NCI-H1092 (cell line): ENCODE measurements at places on chromosomes 5 and 9.

- no peak for DNase-seq
Measured at GRCh38 chr9:135156525-135157510, 69.3 kb downstream of the OLFM1 start.

DNA sequence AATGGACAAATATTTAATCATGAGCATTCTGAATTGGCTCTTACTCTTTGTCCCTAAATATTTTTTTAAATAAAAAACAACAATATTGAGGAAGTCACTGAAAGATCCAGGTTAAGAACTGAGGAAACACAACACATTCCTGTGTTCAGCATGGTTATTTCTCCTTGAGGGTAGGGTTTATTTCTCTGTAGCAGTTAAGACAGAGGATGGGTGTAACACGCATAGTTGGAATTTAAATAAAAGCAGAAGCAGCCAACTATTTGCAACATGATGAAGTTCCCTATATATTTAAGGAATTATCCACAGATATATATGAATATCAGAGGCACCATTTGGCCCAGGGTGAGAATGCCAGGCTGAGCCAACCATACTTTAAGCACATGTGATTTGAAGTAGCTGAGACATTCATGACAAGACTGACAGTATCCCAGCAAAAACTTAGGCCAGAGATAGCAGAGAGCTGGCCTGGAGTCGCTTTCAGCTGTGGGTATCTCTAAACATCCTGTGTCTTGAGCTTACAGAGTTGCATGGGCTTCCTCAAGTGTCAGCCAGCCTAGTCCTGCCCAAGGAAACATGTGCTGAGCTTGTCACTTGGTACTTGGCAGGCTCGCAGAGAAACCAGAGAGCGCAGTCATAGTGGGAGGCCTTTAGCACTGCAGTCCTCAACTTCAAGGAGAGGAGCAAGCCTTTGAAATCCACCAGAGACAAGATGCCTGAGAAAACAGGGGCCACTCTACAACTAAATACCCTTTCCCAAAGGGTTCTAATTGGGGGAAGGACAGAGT is 43.6 kb downstream of the SEMA5A start:
- DNase-seq: no peak

- DNase-seq: no peak
Measured at GRCh38 chr5:106796081-106796480, 874.7 kb downstream of the EFNA5 start.

- no peak for DNase-seq
Measured at GRCh38 chr9:33178972-33179697, 12.0 kb upstream of the B4GALT1 start.

DNA sequence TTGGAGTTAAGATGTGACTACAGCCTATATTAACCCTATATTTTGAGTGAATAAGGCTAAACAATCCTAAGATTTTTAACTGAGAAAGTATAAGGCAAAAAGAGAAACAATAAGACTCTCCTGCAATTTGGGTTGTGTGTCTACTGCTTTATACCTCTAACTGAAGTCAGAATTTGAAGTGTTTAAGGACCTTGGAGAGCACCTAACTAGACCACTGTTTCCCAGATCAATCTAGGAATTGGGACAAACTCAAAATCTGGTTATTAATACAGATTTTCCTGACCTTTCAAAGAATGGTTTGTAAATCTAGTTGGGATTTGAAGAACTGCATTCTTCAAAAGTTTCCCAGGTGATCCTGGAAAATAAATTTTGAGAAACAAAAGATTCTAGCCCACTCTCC is 42.1 kb downstream of the GABRA1 start:
- DNase-seq: no peak

GRCh38 chr5:140664030-140664358 is 710 bp upstream of the WDR55 start:
- DNase-seq: no peak

DNA sequence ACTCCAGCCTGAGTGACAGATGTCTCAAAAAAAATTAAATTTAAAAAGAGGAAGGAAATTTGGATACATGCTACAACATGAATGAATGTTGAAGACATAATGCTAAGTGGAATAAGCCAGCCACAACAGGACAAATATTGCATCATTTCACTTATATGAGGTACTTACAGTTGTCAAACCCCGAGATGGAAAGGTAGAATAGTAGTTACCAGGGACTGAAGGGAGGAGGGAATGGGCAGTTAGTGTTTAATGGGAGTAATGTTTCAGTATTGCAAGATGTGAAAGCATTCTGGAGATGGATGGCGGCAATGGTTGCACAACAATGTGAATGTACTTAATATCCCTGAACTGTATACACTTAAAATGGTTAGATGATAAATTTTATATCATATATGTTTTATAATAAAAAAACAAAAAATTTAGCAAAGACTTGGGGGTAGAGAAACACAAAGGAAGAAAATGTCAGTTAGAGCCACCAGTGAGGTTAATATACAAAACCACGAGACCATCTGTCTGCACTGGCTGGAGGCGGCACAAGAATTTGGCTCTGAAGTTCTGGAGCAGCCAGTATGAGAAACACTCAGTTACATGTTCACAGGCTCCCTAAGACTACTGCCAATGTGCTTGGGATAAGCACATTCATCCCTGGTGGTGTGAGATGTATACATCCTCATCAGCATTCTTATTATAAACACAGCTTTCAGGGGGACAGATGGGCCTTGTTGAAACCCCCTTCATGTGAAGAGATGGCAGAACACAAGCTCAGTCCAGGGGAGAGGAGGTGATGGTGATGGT is 37.0 kb upstream of the RPS23 start:
- DNase-seq: no peak

- DNase-seq: no peak
Measured at GRCh38 chr5:169796731-169797130, 159.7 kb downstream of the DOCK2 start.

DNA sequence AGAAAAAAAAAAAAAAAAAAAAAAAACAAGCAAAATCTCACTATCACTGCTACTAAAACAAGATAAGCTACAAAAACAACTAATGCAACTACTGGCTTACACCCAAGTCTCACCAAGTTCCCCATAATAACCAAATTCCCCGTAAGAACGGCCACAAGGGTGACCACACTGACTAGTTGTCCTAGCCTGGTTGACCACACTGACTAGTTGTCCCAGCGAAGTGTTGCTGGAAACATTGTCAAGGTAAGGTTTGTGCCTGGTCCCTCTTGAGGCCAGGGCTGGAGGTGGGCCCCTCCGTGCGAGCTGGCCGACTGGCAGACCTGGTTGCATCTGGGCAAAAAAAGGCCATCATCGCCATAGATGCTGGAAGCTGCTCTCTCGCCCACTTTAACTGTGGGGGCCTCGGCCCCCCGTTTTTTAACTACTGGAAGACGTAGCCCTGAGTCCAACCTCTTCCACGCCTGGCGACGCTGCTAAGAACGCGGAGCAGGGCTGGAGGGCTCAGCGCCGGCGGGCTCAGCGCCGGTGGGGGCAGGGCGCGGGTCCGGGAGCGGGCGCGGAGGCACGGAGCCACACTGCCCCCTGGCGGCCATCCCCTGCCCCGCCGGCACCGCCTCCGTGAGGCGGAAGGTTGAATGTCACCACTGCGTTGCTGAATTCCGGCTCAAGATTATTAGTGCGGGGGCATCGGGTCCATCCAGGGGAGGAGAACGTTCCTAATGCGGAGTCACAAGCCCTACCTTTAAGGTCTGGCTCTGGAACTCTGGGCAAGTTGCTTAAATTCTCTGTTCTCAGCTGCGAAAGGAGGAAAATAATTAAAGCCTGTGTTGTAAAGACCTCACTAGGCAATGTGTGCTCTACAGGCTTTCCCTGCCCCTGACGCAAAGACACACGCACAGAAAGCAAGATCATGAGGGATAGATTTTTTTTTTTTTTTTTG is 84.0 kb downstream of the HSD17B3 start:
- peak; percentile 47 for DNase-seq

DNA sequence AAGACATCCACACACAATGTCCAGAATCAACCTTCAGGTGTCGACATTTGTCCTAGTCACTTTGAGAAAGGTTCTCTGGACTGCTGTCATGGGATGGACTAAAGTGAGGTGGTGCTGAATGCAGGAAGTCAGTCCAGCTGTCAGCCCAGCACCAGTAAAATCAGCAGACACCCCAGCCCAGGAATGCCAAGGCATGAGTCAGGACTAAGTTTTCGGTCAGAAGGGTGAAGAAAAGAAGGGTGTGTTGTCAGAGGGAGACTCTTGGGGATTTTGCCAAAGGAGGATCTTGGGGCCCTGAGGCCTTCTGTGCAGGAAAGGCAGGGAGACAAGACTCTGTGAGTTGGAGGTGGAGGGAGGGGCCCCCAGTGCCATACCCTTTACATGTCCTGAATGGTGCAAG is 69.0 kb upstream of the XPA start:
- DNase-seq: no peak

GRCh38 chr5:40654377-40654991 is 25.2 kb upstream of the PTGER4 start:
- no peak for DNase-seq

DNA sequence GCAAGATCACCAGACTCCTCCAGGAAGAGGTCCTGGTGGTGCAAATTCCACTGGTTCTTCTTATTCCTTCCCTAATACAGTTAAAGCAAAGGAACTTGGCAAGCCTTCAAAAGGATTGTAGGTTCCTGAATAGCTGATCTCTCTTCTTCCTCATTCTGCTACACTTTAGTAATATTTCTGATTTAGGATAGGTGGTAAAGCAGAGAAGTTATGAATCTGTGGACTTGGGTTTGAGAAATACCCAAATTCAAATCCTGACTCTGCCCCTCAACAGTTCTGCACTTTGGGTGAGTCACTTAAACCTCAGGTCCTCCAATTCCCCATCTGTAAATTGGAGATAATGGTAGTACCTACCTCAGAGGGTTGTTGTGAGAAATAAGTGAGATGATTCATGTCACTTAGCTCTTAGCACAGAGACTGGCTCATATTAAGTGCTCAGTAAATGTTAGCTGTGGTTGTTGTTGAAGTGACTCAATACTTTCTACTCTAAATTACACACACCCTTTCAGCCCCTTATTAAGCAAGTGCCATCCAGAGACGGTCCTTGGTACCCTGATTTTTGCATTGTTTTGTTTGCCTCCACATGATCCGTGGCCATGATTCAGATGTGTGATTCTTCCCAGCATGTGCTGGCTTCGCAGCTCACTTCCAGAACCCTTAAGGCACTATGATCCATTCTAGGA is 5.2 kb downstream of the SH3RF2 start:
- DNase-seq: no peak

GRCh38 chr5:99866740-99867139 is 668.4 kb upstream of the FAM174A start:
- no peak for DNase-seq

DNA sequence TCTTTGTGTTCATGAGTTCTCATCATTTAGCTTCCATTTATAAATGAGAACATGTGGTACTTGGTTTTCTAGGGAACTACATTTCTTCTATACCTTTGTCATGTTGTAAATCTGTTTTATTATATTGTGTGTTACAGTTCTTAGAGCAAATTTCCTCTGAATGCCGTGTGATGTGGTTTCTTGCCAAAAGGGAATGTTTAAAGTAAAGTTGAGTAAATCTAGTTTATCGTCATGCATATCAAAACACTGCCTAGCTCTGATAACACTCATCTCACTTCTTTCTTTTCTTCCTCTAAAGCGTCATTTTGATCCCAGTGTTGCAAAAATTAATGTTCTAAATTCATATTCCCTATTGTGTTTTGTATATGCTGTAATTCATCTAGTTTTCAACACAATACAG is 295.4 kb upstream of the HAPLN1 start:
- DNase-seq: no peak

DNA sequence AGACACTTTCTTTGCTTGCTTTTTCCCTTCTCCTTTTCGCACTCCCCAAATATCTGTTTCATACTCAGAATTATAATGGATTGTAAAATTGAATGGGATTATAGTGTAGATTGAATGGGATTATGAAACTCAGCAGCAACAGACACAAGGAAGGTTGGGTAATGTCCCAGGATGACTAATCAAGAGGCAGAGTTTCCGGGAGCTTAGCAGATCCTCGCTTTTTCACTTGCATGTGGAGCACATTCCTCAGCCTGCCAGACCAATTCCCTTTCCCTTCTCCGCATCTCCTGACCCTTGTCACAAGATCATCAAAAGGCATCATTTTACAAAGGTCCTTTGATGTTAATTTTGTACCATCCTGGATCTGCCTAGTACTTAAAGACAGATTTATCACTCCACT is 55.1 kb upstream of the SLC1A1 start:
- no peak for DNase-seq

DNA sequence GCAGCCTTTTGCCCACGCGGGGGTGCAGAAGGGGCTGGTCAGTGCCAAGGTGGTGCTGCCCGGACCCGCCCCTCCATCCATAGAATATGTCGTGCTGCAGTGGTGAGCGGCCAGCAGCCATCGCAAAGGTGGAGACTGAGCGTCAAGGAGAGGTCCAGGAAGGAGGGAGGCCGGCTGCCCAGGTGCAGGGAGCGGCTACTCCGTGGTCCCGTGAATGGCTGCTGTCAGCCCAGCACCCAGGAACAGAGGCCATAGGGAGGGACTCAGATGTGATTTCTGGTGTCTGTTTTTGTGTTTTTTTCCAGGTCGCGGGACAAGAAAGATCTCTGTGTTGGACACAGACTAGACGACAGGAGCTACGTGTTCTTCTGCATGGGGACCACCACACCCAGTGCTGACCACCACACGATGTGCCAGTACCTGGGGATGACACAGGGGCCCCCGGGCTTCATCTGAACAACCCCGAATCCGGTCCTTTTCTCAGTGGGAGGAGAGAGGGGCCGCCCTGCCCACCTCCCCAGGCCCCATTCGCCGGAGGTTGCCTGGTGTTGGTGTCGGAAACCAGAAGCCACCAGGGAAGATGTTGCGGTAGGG is 29.0 kb downstream of the PAEP start:
- DNase-seq: no peak

DNA sequence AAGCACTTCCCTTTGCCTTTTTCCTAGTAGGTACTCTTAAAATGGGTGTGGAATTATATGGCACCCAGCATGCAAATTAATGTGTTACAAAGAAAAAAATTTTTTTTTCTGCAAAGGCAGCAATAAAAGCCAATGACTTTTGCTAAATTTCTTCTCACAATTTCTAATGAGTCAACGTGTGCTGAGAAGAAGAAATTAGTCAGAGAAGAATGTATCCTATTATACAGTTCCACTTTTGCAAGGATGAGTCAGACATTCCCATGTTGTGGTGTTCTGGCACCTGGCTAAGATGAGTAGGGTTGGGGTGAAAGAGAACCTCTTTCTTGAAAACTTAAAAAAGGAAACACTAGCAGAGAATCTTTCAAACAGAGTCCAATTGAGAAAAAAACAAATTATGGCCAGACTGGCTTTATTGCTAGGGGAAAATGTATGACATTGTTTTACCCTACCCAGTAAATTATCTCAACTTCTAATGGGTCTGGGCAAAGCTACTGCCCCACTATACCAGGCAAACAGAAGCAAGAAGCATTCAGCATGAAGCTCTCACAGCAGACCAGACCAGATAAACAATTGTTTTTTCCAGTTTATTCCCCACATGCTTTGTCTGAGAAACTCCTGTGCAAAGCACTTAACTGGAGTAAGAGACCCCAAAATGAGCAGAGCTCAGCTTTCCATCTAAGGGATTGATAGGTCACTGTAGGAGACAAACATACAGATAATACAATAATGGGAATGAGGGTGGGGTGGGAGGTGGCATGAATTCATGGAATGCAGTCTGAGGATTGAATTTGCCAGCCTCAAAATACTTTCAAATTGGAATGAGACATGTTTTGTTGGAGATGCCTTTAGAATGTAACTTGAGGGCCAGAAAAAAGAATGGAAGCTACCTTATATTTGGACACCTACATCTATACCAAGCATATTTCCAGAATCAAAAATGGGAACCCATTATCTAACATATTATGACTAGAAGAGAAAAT is 220.8 kb upstream of the RFX3 start:
- no peak for DNase-seq
